ENCODE measurements at places on chromosomes 11 and 22. TPM values are rescaled to one million over a fixed set of nuclear protein-coding genes. Genes with fewer than 3 reads are reported as not detected.

The FBLN1 gene
- 307 TPM for total RNA-seq

- peak; percentile 35 for DNase-seq
- no peaks in the 10 kb centered on the region for H3K27me3 ChIP-seq
- H3K4me3 ChIP-seq = no peak overlapping the region
- H3K4me1 ChIP-seq = peaks cover 60% of the 10 kb centered on the region
Measured at GRCh38 chr22:42920101-42920820, 63.2 kb upstream of the ARFGAP3 start.

GRCh38 chr11:99632969-99633368 is 612.2 kb downstream of the CNTN5 start:
- DNase-seq = no peak
- no peak overlapping the region for H3K27ac ChIP-seq
- no peaks in the 10 kb centered on the region for H3K36me3 ChIP-seq

DNA sequence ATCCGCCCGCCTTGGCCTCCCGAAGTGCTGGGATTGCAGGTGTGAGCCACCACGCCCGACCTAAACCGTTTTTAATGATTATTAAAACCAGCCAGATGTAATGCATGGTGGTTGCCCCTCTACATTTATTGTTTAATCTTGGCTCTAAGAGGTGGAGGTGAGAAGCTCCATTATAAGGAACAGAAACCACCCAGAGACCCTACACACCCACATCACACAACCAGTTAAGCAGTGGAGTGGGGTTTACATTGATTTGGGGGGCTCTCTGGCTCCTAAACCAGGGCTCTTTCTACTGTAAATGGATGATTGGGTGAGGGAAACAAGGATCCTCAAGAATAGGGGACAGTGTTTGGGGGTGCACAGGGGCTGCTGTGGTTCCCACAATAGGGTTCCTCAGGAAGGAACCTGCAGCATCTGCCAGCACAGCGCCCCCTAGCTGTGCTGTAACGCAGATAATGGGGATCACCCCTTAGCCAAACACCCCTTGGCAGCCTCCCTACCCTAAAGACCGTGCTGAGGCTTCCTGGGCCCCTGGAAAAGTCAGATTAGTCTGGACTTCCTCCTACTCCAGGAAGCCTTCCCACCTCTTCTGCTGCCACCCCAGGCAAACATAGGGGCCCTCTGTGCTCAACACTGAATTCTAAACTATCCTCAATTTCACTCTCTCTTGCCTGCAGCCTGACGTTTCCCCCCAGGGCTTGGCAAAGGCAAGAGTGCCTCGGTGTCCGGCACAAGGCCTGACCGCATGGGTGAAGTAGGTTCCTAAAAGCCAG is 2.4 kb downstream of the MPST start:
- H3K4me1 ChIP-seq = peaks cover 65% of the 10 kb centered on the region
- H3K4me3 ChIP-seq = peak overlapping the region; percentile 2
- DNase-seq = peak; percentile 76

DNA sequence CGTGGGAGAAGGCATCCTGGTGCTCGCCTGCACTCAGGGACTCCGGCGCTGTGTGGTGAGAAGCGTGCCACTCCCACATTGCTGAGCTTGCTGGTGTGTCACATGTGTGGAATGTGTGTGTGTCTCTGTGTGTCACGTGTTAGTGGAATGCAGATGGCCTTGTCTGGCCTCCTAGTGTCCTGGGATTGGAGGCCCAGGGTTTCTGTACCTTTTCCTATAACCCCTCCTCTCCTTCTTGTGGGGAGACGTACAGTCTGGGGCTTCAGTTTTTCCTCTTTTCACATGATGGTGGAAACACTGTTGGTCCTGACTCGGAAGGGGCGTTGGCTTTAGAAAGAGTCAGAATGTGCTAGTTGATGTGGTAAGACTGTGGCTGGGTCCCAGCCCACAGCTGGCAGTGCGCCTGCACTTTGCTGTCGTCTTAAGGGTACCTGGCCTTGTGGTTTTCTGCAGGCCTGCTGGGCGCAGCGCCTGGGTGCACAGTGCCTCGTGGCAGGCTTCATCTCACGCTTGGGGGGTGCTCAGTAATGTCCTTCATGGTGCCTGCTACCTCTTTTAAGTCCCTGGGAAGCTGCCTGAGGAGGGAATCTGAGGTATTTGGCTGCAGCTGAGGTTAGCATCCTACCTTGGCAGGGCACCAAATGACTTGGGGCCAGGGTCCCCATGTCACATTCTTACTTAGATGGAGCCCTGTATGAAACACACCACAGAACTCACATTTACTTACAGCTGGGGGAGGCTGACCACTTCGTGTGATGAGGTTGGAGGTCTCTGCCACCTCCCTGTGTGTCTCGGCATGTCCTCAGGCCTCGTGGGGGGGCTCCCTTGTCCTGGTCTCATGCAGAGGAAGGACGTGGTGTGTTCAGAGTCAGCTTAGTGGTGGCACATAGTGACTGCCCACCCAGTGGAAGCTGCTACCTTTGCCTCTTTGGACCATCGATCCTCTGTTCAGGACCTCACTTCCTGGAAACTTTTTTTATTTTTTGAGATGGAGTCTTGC is 61.9 kb downstream of the MED15 start:
- H3K27ac ChIP-seq = peak overlapping the region; percentile 81
- DNase-seq = peak; percentile 90
- H3K36me3 ChIP-seq = peaks cover 96% of the 10 kb centered on the region
- no peaks in the 10 kb centered on the region for H3K27me3 ChIP-seq
- H3K4me1 ChIP-seq = peaks cover 74% of the 10 kb centered on the region

- H3K4me3 ChIP-seq = no peak overlapping the region
- peaks cover 5% of the 10 kb centered on the region for H3K27me3 ChIP-seq
- no peak for DNase-seq
- H3K27ac ChIP-seq = no peak overlapping the region
Measured at GRCh38 chr11:19326499-19326898, 85.8 kb upstream of the E2F8 start.

All from lower lobe of right lung (tissue), 2 donors.